ENCODE measurements at places on chromosomes 6 and 20.

GRCh38 chr20:54228841-54229240 lies 21.0 kb downstream of the PFDN4 start:
- no peak for DNase-seq

GRCh38 chr6:18022398-18023231 lies 35.2 kb upstream of the KIF13A start:
- peak; percentile 88 for DNase-seq

DNA sequence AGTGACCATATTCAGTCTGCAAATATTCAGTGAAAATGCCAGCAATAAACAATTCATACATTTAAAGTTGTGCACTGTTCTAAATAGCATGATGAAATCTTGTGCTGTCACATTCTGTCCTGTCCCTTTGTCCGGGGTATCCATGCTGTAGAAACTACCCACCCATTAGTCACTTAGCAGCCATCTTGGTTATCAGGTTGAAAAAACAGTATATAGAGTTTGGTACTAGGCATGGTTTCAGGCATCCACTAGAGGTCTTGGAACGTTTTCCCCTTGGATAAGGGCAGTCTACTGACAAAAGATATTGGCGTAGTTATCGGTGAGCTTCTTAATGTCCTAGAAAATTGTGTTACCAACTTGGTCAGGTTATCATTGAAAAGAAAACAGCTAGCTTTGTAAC lies 12.3 kb upstream of the MAP3K7 start:
- DNase-seq: no peak

- DNase-seq: no peak
Observed at GRCh38 chr6:41170547-41171160, 7.7 kb upstream of the TREM2 start.

DNA sequence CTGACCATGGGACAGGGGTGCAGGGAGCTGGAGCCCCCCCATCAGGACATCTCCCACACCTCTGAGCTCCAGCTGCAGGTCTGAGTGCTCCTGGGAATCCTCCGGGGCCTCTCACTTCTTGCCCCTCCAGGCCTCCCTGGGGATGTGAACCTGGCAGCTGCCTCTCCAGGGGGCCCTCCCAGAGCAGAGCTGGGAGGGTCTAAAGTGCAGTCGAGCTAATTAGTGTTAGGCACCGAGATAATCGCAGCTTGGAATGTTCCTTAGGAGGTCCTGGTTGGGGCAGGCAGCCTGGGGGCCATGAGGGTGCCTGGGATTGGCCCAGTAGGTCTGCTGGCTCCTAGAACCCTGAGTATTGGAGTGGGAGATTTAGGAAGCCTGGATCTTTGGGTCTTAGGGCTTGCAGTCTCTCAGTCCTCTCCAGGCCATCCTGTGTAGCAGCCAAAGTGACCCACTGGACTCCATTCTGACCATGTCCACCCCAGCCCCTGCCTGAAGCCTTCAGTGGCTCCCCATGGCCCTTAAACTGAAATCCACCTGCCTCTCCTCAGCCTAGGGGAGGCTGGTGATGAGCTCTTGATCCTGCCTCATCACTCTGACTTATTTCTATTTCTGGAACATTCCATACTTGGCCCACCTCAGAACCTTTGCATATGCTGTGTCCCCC lies 26.0 kb downstream of the CEBPB start:
- DNase-seq: no peak

DNA sequence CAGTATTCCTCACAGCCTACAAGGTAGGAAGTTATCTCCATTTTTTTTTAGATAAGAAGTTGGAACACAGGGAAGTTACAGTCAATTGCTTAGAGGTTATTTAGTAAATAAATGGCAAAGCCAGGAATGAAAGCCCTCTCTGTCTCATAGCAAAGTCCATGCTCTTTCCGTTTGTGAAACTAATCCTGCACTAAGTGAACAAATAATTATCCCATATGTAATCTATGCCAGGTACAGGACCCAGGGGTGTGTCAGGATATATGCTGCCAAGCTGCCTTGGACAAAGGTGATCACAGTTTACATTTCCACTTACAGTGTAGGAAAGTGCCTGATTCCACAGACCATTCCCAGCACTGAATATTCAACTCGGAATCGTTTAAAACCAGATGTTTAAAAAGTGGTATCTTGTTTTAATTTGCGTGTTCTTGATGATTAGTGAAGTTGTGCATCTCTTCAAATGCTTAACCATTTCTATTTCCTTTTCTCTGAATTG lies 13.6 kb upstream of the GMDS start:
- no peak for DNase-seq

DNA sequence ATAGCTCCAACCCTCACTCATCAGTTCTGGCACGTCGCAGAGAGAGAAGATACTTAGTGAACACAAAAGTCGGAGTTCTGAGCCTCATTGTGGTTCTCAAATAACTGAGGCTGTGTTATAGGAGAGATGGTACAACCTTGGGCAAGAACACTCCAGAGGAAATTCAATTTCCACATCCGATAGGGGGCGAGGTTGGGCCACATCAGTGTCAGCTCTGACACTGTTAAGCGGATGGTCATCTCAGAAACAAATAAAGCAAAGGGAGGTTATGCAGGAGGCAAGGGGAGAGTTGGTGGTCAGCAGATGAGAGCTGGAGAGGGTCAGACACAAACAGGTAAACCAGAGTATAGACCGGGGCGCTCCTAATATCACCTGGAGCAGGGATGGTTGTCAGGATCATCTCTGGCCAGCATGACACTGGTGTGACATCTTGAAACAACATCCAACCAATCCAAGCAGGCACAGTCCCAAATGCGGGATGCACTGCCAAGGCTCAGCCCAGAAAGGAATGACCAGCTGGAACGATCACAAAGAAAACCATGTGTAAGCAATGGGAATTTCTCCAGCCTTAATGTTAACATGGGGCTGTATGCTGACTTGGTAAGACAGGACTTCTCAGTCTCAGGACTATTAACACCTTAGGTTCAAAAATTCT lies 331.8 kb downstream of the HACE1 start:
- DNase-seq: no peak

DNA sequence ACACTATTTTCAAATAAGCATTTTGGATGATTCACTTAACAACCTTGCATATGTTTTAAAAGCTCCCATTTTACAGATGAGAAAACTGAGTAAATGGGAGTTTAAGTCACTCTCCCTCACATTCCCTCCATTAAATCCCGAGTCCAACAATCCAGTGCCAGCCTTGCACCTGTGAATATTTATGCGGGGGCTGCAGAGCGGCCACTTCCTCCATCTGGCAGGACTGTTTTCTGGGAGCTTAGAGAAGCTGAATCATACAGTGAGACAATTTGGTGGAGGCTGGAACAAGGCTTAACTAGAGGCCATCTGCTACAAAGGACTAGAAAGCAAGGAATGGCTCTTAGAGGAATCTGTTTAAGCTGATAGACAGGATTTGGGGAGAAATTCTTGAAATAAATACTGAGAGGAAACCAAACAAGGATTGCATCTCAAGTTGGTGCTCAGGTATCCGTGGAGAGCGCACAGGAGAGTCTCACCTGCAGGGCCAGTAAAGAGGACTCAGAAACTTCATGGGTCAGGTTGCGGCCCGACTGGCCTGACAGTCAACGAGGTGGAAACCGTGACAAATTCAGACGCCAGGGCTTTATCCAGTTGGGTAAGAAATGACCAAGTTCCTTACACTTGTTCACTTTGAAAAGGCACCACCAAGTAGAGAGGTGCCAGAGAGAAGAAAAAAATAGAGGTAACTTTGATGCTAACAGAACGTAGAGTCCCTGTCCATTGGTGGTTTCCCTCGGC lies 478.5 kb downstream of the QKI start:
- DNase-seq: no peak

DNA sequence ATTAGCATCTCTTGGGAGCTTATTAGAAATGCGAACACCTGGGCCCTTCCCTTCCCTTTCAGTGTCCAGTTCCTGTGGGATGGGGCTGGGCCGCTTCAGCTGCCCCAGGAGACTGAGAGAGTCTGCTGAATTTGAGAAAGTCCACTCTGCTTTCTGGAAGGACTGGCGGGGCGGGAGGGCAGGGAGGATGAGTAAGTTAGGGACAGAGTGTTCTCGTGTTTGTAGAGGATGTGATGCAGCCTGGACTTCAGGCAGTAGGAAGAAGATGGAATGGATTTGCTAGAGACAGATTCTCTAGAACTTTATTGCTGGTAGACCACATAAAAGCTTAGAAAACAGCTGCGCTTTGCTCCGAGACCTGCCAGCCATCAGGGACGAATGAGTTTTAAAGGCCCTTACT lies 1.1 kb upstream of the TULP4 start:
- no peak for DNase-seq

DNA sequence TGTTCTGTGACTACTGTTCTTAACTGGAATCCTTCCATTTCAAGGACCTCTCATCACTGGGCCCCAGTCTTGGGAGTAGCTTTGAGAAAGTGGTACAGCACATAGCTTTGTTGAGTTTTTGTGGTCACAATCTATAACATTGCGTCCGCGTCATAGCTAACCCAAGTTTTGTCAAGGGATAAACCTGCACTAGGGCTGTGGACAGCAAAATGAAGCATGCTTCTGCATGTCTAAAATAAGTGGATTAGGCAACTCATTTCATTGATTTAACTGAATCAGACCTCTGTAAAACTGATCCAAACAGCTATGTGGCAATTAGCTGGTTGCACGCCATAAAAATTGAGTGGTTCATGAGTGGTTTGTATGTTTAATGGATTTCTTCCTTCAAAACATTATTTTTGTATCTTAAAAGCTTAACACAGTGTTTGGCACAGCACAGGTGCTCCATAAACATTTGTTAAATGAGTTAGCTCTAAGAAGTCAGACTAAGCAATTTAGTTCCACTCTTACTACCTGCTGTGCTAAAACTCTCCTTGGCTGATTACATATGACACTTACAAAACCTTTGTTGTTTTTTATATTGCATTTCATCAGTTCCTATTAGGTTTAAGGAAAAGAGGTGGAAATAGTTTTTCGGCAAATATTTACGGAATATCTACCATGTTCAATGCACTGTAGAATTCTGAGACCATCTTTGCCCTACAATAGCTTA lies 160.3 kb upstream of the ATXN1 start:
- DNase-seq: no peak

DNA sequence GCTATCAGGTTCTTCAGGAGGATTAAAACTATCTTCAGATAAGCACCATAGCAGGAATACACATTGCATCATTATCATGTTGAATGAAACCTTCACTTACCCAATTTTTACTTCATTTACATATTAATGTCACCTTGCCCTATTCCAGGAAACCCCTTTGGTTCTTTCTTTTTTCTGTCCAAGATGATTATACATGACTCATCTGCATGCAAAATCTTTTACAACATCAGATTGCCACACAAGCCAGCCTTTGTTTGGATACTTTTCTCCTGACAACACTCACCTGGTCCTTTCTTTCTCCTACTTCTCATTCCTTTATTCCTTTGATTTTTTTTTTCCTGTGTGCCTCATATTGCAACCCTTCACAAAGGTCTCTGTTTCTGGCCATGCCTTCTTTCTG lies 200.5 kb upstream of the POU3F2 start:
- no peak for DNase-seq

- DNase-seq: no peak
Observed at GRCh38 chr20:48662711-48663110, 165.1 kb downstream of the PREX1 start.

- no peak for DNase-seq
Observed at GRCh38 chr6:70675822-70676221, 8.1 kb downstream of the SMAP1 start.

DNA sequence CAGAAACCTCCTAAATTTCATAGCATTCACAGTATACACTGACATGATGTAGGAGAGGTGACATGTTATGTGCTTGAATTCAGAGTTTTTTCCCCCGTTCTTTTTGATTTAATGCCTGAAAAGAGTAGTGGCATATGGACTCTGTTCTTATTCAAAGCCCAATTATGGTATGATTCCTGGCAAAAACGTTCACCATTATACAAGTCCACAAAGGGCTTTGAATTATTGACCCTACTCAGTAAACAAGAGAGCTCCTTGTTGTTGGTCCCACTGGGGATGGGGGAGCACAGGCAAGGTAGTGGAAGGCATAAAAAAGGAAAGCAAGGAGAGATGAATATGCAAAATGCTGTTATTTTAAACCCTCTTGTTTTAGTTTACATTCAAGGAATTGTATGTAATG lies 136.0 kb upstream of the AHI1 start:
- no peak for DNase-seq

GRCh38 chr20:17714597-17714996 lies 14.8 kb downstream of the BANF2 start:
- no peak for DNase-seq

DNA sequence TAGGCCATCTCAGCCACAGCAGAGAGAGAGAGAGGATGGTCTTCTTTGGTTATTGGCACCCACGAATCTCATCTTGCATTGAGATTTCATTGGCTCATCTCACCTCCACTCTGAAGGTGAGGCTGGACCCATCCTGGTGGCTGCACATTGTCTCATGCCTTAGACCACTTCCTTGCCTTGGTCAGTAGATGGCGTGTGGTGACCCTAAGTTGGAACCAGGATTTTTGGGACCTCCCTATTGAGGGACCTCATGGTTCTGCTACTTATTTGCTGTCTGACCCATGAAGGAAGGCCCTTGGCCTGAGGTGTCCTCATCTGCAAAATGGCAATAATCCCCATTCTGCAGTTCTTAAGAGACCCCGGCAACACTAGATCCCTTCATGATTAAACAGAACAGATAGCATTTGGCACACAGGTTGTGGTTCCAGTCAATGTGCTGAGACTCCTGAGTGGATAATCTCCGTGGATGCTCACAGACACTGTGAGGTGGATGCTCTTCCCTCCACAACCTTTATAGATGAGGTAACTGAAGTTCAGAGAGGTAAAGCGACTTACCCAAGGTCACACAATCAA lies 21.5 kb upstream of the AAR2 start:
- no peak for DNase-seq

GRCh38 chr6:70415247-70415646 lies 1.9 kb downstream of the FAM135A start:
- DNase-seq: no peak

- DNase-seq: no peak
Observed at GRCh38 chr6:170296423-170296745, 5.5 kb upstream of the DLL1 start.

- no peak for DNase-seq
Observed at GRCh38 chr6:86966271-86966670, 28.9 kb downstream of the HTR1E start.

GRCh38 chr6:19771753-19772336 lies 65.3 kb upstream of the ID4 start:
- no peak for DNase-seq

DNA sequence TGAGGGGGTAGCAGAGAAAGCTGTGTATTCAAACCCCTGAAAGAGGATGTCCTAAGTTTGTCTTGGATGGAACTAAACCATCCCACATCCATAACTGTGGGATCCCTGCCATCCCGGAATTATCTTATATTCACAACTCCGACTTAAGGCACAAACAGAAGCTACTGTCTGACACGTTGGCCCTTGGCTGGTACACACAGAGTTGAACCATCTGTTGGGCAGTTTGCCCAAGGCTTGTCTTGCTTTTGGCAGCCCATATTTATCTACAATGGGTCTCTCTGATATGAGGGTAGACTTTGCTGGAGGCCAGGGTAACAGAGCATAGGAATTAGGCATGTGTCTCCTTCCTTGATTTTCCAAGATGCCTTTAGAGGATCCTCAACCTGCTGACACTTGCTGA lies 116.6 kb upstream of the PROKR2 start:
- DNase-seq: no peak

GRCh38 chr6:108432143-108432542 lies 128.6 kb upstream of the FOXO3 start:
- DNase-seq: no peak
